Stimulated activated CD8-positive, alpha-beta memory T cell treated with anti-CD3 and anti-CD28 coated beads, Interleukin-4, amount 100 ng/mL, for 24 hours (primary cell): ENCODE measurements at places on chromosomes 2 and 18.

DNA sequence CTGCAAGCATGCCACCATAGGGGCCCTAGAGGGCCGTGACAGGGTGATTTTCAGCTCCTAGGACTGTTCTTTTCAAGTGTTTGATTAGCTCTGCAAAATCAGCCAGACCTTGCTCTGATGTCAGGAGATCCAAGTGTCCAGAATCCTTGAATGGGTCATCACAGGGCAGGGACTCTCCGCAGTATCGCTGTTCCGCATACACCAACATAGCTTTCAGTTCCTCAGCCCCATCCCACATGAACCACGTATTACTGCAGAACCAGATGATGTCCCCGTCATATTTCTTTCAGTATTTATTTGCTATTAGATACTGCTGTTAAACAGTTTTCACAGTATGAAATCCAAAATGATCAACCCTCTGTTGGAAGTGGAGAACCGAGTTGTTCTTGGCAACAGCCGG lies 46.6 kb upstream of the RFX8 start:
- DNase-seq = no peak

DNA sequence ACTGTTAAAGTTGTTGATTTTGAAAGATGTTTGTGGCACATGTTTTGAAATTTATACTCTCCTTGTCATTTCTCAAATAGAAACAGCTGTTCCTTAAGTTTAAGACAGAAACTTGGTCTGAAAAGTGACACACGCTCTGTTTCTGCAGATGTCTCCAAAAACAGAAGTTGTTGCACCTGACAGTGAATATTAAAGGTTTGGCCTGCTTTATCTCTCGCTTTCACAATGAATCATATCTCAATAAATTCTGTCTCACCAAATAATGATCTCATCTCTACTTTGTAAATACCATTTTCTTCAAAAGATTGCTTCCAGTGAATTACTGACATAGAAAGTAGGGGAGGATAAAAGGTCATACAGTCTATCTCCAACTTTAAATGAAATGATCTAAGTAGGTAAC lies 294.9 kb upstream of the SYT4 start:
- DNase-seq = no peak

GRCh38 chr18:12604445-12605007 lies 53.4 kb downstream of the SPIRE1 start:
- DNase-seq = no peak

GRCh38 chr2:190418727-190419126 lies 10.6 kb downstream of the MFSD6 start:
- DNase-seq = no peak

GRCh38 chr18:63180971-63181376 lies 138.6 kb downstream of the BCL2 start:
- DNase-seq = no peak

DNA sequence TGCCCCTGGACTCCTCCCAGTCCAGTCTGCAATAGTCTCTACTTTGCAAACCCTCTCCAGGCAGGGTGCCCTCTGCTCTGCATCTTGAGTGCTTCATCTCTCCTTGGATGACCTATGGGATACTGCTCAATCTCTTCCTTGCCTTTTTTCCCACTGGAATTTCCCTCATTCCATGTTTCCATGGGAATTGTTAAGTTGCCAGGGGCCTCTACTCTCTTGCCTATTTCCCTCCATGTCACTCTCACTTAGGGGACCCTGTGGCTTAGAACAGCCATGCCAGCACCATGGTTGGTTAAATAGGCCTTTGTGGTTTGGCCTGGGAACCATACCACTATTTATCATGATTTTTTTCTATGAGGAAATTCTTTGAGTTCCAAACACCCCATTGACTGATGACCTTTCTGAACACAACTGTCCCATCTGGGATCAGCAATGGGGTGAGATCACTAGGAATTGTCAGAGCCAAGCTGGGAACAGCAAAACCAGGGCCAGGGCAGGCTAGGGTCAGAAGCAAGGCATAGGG lies 91.4 kb upstream of the RBMS1 start:
- DNase-seq = no peak

DNA sequence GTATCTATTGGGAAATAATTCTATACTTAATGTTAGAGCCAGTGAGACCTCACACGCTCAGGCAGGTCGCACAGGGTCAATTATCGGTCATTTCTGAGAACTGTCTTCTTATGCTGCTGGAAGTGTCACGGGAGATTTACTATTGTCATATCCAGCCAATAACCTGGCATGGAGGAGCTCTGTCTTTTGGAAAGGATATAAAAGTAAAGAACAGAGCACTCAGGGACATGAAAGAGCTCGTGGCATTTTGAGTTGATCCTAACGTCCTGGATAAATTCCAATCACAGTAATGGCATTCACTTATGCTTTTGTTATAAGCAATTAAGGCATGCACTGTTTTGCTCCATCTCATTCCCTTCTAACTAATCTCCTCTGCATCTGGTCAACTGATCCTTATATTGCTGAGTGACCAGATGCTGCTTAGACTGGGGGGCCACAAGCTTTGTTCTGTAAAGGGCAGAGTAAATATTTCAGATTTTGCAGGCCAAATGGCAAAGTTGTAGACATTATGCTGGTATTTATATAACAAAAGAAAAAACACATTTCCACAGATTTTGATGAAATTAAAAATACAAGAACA lies 453.5 kb upstream of the SMIM21 start:
- no peak for DNase-seq

- no peak for DNase-seq
These were observed 32.7 kb upstream of the GPC1 start for GRCh38 chr2:240402566-240403272.

DNA sequence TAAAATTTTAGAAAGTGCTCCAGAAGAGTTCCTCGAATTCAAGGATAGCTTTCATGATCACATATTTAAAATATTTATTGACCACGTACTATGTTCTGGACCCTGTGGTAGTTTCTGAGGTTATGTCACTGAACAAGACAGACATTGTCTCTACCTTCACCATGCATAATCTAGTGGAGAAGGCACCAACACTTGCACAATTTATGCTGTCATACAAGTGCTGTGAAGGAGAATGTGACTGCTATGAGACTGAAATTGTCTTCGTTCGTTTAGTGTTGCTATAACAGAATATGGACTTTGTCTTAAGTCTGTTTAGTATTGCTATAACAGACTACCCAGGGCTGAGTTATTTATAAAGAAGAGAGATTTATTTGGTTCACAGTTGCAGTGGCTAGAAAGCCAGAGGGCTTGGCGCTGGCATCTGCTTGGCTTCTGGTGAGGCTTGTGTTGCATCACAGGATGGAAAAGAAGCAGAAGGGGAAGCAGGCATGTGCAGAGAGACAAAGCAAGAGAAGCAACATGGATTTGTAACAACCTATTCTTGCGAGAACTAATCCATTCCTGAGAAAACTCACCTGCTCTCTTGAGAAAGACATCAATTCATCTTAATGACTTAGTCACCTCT lies 50.0 kb upstream of the RFX8 start:
- DNase-seq = no peak

DNA sequence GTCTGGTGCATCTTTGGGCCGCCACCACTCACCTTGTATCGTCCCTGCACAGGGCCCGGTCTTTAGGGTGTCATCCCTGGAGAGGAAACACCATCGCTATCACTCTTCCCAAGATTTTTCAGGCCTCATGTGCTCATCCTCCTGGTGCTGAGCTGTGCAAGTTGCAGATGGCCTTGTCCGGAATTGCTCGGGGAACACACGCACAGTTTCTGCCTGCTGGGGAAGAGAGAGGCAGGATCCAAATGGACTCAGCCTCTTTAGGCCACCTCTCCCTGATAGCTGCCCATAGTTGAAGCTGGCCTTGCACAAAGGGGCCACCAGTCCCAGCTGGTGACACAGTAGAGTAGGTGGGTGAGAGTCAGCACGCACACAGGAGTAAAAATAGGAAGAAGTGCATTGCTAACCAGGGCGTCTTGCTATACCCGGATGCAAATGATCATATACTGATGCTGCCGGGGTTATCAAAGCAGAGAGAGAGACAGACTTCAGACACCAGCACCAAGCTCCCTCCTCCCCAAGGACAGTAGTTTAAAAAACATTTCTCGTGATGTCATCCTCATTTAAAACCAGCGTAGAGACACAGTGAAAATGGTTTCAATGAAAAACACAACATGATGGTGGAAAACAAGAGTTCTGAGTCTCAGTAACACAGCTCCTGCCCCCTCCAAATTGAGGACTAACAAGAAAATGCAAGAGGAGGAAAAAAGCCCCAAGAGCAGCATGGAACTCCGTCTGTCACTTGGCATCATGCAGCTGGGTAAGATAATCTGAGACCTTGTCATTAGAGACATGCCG lies 147.5 kb upstream of the NCK2 start:
- no peak for DNase-seq

DNA sequence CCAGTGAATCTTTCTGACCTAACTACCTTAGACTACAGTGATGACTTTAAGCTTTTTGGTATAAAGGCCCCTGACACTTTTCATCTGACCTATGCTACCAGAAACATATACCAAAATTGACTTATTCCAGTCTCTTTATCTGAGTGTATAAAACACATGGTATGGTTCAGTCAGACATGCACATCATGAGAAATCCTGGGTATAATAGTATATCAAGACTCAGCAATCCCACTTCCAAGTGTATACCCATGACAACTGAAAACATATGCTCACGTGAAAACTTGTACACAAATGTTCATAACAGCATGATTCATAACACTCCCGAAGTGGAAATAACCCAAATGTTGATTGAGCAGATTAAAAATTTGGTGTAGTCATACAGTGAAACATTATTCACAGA lies 70.0 kb upstream of the RPRM start:
- no peak for DNase-seq

GRCh38 chr18:70398076-70398475 lies 109.2 kb downstream of the SOCS6 start:
- no peak for DNase-seq

- DNase-seq = no peak
These were observed 27.5 kb downstream of the MAP2 start for GRCh38 chr2:209451209-209451834.

- DNase-seq = no peak
These were observed 28.3 kb upstream of the PEX13 start for GRCh38 chr2:60989259-60989658.

DNA sequence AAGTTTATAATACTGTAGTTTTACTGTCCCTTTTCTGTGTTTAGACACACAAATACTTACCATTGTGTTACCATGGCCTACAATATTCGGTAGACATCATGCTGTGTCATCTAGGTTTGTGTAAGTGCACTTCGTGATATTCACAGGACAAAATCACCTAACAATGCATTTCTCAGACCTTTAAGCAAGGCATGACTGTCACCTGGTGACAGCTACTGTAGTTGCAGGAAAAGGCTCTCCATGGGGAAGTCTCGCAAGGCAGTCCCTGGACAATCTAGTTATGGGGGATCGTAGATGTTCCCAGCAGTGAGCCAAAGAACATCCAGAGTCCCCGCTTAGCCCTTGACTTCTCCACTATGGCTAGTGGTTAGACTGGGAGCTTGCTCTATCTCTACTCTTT lies 73.1 kb downstream of the EIF2AK3 start:
- DNase-seq = no peak

DNA sequence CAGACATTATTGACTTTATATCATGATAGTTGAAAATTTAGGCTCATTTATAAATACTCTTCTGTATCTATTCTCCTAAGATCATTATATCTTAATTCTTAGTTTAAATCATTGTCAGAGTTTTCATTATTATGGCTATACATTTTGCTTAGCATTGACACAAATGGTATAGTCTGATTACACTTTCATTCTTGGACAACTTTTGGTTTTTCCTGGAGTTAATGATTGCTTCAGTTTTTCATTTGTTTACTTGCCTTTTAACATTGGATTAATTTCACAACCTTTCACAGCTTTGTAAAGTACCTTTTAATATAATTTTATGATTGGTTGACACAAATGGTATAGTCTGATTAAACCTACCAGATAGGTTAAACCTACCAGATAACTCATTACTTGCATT lies 298.2 kb downstream of the DYSF start:
- DNase-seq = no peak
